ENCODE measurements at places on chromosomes 3 and 15.

- DNase-seq = no peak
Measured at GRCh38 chr3:13451301-13451673, 28.8 kb upstream of the HDAC11 start.

DNA sequence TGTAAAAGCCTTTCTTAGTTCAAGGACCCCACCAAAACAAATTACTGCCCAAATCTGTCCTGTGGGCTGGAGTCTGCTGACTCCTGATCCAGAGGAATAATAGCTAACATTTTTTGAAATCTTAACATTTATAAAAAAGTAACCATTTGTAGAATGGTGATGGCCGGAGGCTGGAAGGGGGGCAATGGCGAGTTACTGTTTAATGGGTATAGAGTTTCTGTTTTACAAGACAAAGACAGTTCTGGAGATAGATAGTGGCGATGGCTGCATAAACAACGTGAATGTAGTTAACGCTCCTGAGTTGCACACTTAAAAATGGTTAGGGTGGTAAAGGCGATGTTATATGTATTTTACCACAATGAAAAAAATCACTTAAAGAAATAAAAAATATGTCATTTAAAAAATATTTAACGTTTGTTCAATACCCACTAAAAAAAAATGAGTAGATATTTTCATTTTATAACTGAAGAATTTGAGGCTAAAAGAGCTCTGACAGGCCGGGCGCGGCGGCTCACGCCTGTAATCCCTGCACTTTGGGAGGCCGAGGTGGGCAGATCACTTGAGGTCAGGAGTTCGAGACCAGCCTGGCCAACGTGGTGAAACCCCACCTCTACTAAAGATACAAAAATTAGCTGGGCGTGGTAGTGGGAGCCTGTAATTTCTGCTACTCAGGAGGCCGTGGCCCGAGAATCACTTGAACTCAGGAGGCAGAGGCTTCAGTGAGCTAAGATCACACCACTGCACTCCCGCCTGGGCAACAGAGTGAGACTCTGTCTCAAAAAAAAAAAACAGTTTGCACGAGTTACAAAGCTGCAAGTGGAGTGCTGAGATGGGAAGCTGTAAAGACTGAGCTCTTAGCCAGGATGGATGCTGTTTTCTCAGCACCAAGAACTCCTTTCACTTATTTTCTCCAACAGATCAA lies 37.6 kb downstream of the IGF2BP2 start:
- no peak for DNase-seq

- DNase-seq = no peak
Measured at GRCh38 chr15:54374184-54374952, 396.1 kb downstream of the UNC13C start.

DNA sequence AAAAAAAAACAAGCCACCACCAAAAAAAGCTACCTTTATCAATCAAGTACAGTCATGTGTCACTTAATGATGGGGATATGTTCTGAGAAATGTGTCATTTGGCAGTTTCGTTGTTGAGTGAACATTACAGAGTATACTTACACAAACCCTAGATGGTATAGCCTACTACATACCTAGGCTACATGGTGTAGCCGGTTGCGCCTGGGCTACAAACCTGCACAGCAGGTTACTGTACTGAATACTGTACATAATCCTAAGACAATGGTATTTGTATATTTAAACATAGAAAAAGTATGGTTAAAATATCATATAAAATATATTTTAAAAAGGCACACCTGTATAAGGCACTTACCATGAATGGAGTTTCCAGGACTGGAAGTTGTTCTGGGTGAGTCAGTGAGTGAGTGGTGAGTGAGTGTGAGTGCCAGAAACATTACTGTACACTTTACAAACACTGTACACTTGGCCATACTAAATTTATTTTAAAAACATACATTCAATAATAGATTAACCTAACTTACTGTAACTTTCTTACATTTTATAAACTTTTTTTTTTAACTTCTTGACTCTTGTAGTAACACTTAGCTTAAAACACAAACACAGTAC lies 25.9 kb upstream of the JMJD7 start:
- no peak for DNase-seq

DNA sequence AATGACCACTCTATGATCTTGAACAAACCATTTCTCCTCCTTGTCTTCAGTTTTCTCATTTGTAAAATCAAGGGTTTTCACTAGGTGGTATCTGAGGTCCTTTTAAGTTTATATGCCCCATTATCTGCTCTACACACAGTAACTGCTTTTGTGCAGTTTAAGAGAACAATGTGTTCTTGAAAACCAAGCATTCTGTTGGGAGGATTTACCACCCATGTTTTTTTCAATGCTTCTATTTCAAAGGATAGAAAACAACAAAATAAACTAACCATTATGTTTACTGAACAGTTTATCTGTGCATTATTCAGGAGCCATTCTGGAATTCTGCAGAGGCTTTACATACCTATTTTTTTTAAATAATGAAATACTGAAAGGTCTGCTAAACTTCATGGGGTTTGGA lies 67.6 kb upstream of the C3orf49 start:
- DNase-seq = no peak

- DNase-seq = no peak
Measured at GRCh38 chr3:42164656-42165055, 73.5 kb downstream of the TRAK1 start.

GRCh38 chr3:154275965-154276364 lies 48.3 kb downstream of the DHX36 start:
- no peak for DNase-seq

GRCh38 chr3:45640724-45641361 lies 46.3 kb downstream of the LIMD1 start:
- no peak for DNase-seq

- DNase-seq = no peak
Measured at GRCh38 chr3:144403040-144403457, 431.4 kb downstream of the DIPK2A start.

- no peak for DNase-seq
Measured at GRCh38 chr15:90654233-90655136, 62.7 kb upstream of the BLM start.

GRCh38 chr3:12230406-12230805 lies 58.5 kb upstream of the PPARG start:
- DNase-seq = no peak

- DNase-seq = no peak
Measured at GRCh38 chr3:55897573-55898224, 410.6 kb upstream of the WNT5A start.

GRCh38 chr15:85534031-85534430 lies 153.6 kb downstream of the AKAP13 start:
- no peak for DNase-seq

GRCh38 chr3:55439657-55440056 lies 47.4 kb downstream of the WNT5A start:
- DNase-seq = no peak

DNA sequence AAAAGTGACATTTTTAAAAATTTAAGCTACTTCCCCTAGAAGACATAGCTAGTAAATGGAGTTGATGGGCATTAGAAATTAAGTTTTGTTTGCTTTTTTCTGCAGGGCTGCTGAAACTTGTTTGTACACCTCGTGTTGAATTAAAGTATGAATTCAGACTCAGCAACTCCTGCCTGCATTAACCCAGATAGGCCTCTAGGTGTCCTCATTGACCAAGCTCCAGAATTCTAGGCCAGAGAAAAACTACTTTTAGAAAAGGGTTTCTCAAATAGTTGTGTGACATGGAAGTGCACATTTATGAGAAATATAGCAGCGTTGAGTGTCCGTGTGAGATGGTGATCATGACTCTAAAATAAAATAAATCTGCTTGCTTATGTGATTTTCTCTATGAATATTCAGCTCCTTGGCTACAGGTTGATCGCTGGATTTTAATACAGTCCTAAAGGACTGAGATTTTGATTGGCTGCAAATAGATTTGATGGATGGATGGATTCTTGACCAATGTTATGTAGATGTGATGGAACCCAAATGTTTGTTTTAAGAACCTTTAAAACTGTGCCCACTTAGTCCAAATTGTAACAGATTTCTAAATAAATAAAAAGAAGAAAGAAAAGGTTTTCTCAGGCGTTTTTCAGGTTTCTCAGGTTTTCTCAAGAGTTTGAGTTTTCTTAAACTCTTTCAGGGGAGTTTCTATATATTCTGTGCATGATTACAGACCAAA lies 39.4 kb upstream of the LMOD3 start:
- DNase-seq = peak; percentile 32

DNA sequence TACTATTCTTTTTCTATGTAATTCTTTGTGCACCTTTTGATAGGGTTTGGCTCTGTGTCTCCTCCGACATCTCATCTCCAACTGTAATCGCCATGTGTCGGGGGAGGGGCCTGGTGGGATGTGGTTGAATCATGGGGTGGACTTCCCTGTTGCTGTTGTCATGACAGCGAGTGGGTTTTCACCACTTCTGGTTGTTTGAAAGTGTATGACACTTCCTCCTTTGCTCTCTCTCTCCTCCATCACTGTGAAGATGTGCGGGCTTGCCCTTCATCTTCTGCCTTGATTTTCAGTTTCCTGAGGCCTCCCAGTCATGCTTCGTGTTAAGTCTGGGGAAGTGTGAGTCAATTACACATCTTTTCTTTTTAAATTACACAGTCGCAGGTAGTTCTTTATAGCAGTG lies 225.8 kb upstream of the DPPA4 start:
- no peak for DNase-seq

DNA sequence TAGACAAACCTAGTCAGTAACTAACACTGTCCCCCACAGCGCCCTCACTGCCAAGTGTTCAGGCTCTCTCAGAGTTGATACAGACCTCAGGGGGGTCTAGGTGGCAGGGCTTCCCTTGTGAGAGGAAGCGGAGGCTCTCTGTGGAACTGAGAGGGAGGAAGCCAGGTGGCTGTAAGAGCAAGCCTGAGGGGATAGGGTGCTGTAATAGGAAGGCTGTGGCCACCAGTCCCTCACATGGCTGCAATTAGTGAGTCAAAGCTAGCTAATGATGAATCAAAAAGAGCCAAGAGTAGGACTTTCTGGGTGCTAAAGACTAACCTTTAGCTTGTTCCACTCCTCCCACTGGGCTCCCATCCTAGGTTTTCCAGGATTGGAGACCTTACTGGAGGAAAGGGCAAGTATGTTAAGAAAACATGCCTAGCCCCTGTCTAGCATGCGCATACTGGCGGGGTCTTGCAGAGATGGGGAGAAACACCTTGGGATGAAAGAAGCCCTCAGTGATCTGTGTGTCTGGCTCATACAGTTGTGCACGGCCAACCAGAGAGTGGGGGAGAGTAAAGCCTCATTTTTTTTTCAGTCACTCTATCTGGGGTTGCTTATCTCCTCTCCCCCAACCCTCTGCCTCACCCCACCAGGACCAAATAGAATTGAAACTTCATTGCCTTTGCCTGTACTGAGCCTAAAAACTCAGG lies 13.3 kb upstream of the SOX2 start:
- DNase-seq = no peak

GRCh38 chr15:30791239-30792175 lies 112.2 kb upstream of the FAN1 start:
- no peak for DNase-seq

DNA sequence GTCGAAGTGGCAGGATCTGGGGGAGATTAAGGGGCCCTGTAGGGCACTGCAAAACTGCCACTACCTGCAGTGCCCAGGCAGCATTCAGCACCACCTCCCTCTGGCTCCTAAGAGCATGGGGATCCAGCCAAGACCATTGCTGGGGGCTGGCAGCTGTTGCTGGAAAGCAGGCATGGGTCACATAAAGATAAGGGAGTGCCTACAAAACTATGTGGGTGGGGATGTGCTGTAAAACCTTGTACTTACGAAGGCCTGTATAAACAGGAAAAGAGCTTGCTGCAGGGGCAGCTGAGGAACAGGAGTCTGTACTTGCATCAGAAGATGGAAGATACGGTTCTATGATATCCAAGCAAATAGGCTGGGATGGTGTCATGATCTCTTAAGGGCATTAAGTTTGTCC lies 27.1 kb downstream of the IL20RB start:
- no peak for DNase-seq

- DNase-seq = no peak
Measured at GRCh38 chr15:55707518-55707917, 35.4 kb downstream of the PRTG start.

DNA sequence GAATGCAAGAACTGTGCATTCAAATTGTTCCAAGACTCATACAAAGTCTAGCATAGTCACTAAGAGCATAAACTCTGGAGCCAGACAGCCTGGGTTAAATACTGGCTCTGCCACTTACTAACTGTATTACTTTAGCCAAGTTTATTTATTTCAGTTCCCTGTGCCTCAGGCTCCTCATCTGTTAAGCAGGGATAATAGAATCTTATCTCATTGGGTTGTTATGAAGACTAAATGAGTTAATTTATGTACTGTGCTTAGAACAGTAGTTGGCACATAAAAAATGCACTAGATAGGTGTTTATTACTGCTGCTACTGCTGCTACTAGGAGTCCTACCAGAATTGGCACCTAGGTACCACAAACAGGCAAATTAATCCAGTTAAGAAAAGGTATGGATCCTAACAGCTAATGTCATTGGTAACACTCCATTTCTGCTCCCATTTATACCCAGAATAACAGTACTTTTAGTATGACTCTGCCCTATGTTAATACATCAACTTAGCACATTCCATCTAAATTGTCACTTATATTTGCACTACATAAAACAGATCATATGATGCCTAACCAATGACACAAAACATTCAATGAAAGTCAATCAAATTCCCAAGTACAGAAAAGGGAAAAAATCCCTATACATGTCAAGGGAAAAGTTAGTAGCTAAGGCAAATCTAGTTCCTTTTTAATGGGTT lies 45.7 kb downstream of the GSK3B start:
- no peak for DNase-seq

- no peak for DNase-seq
Measured at GRCh38 chr3:15535732-15536131, 14.2 kb upstream of the COLQ start.

- no peak for DNase-seq
Measured at GRCh38 chr3:23459465-23459864, 256.3 kb downstream of the UBE2E2 start.

GRCh38 chr3:28901018-28901417 lies 379.9 kb upstream of the RBMS3 start:
- DNase-seq = no peak

DNA sequence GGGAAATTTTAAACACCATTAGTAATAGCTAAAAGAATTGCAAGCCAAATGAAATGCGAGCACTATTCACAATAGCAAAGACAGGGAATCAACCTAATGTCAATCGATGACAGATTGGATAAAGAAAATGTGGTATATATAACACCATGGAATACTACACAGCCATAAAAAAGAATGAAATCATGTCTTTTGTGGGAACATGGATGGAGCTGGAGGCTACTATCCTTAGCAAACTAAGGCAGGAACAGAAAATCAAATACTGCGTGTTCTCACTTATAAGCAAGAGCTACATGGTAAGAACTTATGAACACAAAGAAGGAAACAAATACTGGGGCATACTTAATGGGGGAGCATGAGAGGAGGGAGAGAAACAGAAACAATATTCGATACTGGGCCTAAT lies 85.2 kb downstream of the FMN1 start:
- no peak for DNase-seq

DNA sequence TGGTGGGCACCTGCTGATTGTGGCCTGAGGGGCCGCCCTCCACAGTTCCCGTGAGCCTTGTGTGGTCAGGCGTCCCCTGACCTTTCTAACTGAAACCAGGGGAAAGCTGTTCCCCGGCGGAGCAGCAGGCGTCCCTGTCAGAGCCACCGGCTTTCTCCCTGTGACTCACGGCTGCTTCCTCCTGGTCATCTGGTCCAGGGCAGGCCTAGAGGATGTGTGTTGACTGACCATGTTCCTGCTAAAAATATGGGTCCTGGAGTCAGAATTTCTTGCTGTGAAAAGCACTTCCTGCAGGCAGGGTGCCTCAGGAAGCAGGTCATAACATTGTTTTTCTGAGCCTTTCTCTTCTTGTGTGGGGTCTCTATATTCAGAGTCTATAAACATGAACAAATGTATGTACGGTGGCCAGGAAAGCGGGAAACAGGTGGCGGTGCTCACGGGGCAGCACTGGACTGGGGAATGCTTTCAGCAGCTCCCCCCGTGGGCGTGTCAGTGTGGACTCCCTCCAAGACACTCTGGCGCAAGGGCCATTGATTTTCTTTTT lies 38.4 kb upstream of the CGNL1 start:
- no peak for DNase-seq

Measured in substantia nigra (tissue), 51 donors.